Suprapubic skin (tissue), 4 donors: ENCODE measurements at places on chromosomes 2 and 18. TPM values are rescaled to one million over a fixed set of nuclear protein-coding genes. Genes with fewer than 3 reads are reported as not detected.

Gene KCNJ13
- total RNA-seq = 2.5 TPM

Gene ALPG
- total RNA-seq = not detected

GRCh38 chr2:172214252-172214651 lies 111.6 kb upstream of the DLX2 start:
- peaks cover 38% of the 10 kb centered on the region for H3K4me1 ChIP-seq
- no peak overlapping the region for H3K4me3 ChIP-seq
- H3K36me3 ChIP-seq = no peaks in the 10 kb centered on the region
- peak overlapping the region; percentile 56 for H3K27ac ChIP-seq
- no peaks in the 10 kb centered on the region for H3K27me3 ChIP-seq
- no peak for DNase-seq

DNA sequence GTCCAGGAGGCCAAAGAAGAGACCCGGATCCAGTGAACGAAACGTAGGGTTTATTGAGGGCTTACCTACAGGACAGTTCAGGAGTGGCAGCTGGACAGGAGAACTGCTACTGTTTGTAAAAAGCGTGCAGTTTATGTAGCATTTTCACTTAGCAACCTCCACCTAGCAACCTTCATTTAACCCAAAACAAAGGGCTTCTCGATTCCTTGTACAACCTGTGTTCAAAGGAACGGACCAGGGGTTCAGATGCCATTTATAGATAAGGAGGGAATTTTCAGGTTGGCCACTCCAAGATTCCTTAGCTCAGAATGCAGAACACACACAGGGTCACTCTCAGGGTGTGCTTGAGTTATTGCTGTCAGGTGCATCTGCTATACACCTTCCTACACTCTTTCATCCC lies 65.1 kb upstream of the YWHAQ start:
- peaks cover 19% of the 10 kb centered on the region for H3K4me1 ChIP-seq
- H3K27ac ChIP-seq = no peak overlapping the region
- H3K27me3 ChIP-seq = no peaks in the 10 kb centered on the region
- H3K36me3 ChIP-seq = no peaks in the 10 kb centered on the region
- H3K4me3 ChIP-seq = no peak overlapping the region
- no peak for DNase-seq

Gene EIF2AK2
- total RNA-seq = 10.8 TPM

DNA sequence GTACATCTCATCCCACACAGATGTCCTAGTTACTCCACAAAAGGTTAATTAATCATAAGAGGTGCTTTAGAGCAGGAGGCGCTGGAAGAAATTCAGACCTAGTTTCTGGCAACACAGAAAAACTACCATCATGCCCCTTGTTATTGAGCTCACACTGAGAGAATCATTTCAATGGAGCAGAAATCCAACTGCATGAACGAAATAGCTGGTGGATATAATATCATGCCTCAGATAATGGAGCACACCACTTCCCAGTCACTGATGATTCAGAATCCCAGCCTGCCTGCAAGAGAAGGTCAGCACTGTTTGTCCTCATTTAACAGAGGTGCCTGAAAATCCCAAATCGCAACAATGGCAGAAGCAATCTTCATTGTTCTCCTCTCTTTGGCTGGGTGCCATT lies 125.8 kb upstream of the CREB1 start:
- no peak for DNase-seq
- no peaks in the 10 kb centered on the region for H3K27me3 ChIP-seq
- H3K4me3 ChIP-seq = no peak overlapping the region

GRCh38 chr18:46386788-46387187 lies 270.2 kb downstream of the LOXHD1 start:
- peaks cover 26% of the 10 kb centered on the region for H3K4me1 ChIP-seq
- no peaks in the 10 kb centered on the region for H3K27me3 ChIP-seq
- no peak for DNase-seq

DNA sequence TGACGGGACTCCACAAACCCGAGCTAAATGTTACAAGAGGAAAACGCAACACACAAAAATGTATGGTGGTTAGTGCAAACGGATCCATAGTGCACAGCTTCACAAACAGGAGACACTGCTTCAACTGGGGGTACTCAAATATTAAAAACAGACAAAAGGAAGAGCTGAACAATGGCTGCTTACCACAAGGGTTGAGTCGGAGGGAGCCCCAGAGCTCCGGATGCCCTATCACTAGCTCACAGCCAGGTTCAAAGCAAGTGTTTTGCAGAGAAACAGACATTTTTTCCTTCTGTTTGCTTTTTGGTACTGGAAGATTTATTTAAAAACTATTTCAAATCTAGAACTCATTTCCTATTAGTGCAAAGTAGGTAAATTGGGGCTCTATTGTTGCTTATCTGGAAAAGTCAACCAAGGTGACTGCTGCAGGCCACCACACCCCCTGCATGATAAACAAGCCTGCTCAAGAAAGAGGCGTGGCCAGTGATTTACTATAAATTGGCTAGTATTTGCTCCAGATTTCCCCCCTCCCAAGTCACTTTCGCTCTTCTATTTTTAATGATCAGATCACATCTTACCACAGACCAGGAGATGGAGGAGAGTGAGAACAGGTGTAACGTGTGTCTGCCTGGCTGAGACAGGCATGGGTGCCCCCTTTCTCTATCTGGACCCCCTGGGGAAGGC lies 46.5 kb downstream of the ZAP70 start:
- peaks cover 92% of the 10 kb centered on the region for H3K36me3 ChIP-seq
- H3K27ac ChIP-seq = no peak overlapping the region
- no peak overlapping the region for H3K4me3 ChIP-seq
- H3K27me3 ChIP-seq = no peaks in the 10 kb centered on the region
- peaks cover 15% of the 10 kb centered on the region for H3K4me1 ChIP-seq

GRCh38 chr2:26900831-26901321 lies 52.9 kb downstream of the DPYSL5 start:
- peak; percentile 57 for DNase-seq
- H3K27ac ChIP-seq = no peak overlapping the region
- H3K4me1 ChIP-seq = peaks cover 3% of the 10 kb centered on the region
- H3K27me3 ChIP-seq = no peaks in the 10 kb centered on the region
- no peak overlapping the region for H3K4me3 ChIP-seq
